H1 (cell line): ENCODE measurements at places on chromosomes 5 and 9.

DNA sequence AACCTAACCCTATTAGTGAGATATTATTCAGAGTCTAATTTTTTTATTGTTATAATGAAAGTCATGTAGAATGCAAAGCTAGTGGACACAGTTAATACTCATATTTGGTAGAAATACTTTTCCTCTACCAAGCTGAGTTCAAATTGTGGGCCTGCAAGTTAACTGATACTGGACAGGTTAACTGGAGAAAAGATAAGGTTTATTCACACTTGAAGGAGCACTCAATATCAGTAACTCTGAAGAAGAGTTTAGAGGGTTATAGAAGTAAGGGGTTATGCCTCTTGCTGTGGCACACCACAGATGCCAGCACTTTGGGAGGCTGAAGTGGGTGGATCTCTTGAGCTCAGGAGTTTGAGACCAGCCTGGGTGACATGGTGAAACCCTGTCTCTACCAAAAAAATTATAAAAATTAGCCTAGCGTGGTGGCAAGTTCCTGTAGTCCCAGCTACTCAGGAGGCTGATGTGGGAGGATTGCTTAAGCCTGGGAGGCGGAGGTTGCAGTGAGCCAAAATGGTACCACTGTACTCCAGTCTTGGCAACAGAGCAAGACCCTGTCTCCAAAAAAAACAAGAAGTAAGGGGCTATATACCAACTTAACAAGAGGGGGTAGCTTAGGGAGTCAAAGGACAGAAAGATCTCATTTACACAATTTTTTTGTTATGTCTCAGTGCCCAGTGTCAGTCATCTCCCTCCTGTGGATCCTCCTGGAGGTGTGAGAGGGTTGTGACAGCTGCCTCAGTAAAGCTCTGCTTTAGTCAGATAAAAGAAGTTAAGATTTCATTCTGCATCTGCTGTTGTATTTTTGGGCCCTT lies 121.2 kb upstream of the GRHPR start:
- DNase-seq, result no peak

GRCh38 chr9:27539479-27540441 lies 10.1 kb upstream of the MOB3B start:
- no peak for DNase-seq

GRCh38 chr9:76677481-76678055 lies 86.7 kb upstream of the PCA3 start:
- no peak for DNase-seq

- DNase-seq, result no peak
These were observed 2.2 kb downstream of the TNFSF15 start for GRCh38 chr9:114803479-114804265.

DNA sequence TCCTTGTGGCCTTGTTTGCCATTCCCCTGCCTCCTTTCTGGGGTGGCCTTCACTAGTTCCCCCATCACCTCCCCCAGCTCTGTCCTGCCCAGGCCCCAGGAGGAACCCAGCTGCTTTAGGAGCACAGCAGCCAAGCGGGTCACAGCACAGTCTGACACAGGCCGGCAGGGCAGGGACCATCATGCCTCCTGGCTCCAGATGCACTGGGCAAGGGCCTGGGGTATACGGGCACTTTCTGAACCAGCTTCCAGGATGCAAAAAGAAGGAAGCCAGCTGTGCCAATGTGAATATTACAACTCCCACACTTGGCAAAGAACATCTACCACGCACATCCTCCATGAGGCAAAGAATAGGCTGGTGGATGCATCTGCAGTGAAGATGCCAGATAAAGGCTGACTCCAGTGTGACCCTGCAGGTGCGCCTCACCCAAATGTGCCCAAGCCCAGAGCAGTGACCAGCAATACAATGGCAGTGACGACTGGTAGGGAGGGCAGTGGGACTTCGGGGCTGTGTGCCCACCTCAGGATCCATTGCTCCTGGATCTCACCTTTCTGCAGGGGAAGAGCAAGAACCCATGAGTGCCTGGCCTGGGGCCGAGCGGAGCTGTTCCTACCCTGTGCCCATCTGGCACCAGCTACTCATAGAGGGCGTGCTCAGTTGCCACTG lies 6.3 kb upstream of the IL3 start:
- DNase-seq, result no peak

DNA sequence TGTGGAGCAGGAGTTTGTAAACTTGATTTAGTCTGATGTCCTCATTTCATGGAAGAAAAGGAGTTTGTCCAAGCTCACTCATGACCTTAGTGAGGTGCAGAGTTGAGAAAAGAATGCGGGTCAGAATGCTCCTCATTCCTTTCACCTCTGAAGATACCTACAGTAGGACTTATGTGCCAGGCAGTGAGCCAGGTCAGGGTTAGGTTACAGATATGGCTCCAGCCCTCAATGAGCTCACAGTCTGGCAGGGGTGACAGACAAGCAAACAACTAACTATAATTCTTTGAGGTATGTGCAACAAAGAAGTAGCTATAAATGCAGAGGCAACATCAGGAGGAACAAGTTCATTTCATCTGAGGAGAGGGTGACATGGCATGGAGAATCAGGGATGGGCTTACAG lies 102.5 kb downstream of the SPATA31D1 start:
- DNase-seq, result no peak

DNA sequence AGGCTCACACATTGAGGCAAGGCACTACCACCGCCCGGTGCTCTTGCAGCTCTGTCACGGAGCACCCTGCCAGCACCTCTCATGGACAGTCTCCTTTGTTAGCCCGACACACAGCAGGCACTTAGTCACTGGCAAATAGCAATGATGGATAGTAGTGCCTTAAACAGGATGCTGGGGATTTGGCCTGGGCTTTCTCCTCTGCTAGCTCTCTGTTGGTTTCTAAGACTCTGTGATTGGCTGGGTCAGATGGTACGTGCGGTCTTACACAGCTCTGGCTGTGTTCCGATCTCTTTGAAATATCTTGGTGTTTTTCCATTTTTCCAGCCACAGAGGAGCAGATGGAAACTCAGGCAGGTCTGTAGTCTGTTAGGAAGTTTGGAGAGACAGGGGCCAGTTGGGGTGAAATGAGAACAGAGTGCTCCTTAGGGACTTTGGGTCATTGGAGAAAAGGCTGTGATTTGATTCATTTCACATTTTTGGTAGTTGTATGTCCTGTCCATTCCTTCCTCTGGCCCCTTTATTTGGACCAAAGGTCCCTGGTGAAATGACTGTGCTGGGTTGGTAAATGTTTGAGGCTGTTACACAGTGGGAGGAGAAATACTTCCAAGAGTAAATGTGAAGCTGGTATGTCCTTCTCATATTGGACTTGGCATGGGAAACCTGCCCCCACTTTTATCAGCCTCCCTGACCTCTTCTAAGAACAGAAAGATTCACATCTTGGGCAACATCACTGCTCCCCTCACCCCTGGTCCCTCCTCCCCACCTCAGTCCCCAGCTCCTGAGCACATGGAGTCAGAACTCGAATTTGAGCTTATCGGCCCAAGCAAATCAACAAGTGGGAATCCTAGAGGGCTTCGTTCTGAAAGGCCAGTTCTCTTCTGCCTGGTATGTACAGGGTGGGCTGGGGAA lies 3.4 kb downstream of the SMIM3 start:
- no peak for DNase-seq

DNA sequence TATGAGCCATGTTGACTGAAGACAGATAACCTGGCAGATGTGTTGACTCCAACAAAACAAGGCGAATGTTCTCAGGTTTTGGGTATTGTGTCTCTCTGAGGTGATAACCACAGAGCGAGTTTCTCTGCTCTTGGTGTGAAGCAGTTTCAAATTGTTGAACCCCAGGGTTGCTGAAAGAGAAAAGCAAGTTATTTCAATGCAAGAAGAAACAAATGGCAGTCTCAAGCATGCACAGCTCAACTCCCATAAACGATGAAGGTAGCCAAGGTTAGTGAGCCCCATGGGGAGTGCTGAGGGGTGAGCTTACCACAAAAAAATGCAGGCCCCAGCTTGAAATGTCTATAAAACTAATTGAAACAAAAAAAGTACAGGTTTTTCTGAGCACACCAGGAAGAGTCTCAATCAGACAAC lies 220.8 kb upstream of the DAPK1 start:
- no peak for DNase-seq

GRCh38 chr5:435156-435790 lies 7.7 kb upstream of the EXOC3 start:
- DNase-seq, result no peak

GRCh38 chr5:38323645-38324295 lies 65.4 kb downstream of the EGFLAM start:
- no peak for DNase-seq

DNA sequence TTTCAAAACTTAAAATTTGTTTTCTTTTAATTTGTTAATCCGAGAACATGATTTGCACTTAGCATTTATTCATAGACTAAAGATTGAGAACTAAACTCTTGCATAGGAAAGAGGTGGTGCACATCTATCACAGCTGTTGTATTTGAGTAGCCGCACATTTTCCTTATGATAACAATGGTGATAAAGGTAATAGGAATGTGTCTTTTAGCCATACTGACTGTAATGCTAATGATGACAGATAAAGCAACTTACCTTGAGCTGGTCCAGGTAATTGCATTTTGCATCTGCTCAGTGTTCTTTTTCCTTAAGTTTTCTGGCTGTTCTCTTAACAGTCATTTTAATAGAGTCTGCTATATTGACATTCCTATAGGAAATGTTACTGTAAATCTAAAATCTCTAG lies 19.0 kb downstream of the PHAX start:
- no peak for DNase-seq

GRCh38 chr5:72845889-72846288 lies 29.4 kb downstream of the TNPO1 start:
- no peak for DNase-seq

DNA sequence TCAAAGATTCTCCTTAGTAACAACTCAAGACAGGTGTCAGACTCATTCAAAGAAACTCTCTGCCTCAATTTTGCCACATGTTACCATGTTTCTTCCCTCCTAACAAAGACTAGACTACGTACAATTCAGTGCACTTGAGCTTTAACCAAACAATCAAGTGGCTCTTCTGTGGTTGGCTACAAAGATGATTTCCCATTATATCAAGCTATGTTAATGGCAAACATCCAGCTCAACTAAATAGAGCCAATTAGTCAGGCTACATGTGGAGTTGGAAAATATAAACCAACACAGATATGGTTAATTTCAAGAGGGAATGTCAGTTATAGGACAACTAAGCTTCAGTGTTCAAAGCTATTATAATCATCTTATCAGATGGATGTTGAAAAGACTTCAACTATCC lies 29.2 kb upstream of the ADRA1B start:
- no peak for DNase-seq

GRCh38 chr9:1337169-1337568 lies 287.0 kb downstream of the DMRT2 start:
- DNase-seq, result peak; percentile 1

GRCh38 chr9:7653262-7653661 lies 146.3 kb downstream of the DMAC1 start:
- no peak for DNase-seq

GRCh38 chr9:88722753-88723152 lies 187.8 kb downstream of the NXNL2 start:
- DNase-seq, result no peak

- no peak for DNase-seq
These were observed 267.4 kb downstream of the GABRG2 start for GRCh38 chr5:162334944-162335343.

DNA sequence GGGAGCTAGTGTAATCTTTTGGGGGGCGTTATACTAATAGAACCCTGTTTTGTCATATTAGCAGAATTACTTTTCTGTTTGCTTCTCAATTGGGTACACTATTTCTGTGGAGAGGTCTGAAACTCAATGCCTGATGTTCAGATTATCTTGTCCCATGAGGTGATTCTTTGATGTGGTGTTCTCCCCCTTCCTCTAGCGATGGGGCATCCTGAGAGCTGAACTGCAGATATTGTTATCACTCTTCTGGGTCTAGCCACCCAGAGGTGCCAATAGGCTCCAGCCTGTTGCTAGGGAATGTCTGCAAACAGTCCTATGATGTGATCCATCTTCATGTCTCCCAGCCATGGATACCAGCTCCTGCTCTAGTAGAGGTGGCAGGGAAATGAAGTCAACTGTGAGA lies 233.1 kb upstream of the RASA1 start:
- DNase-seq, result no peak

DNA sequence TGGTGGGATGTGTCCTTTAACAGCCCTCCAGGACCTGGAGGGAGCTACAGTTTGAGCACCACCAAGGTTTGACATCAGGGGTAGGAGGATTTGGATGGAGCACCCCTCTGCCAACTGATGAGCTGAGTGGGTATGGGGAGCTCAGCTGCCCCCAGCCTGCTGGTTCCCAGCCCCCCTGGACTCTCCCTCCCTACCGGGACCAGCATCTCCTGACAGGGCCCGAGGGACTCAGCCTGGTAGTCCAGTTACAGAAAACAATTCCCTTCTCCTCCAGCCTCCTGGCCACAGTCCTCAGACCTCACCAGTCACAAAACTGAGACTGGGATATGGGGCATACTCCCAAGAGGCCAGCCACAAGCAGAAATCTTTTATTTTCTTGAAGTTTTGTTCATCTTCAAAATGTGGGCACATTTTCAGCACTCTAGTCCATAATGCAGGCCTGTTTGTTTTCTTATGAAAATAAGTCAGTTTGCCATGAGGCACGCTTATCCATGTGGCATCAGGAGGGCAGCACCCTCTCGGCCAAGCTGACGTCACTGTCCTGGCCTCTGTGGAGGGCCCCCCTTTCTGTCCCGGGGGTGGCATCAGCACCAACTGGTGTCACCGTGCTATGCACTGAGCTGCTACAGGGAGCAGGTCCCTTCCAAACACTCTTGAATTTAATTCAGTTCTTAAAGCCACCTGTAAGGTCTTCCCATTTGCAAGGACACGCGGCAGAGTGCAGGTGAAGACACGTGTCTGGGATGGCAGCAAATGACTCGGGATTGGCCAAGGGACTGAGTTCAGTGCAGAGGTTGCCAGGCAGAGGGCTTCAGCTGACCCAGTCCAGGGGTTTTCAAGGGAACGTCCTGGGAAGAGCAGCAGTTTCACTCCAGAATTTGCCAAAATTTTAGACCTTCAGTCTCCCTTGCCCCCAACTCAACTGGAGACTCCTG lies 187.6 kb downstream of the GADD45G start:
- no peak for DNase-seq

- peak; percentile 82 for DNase-seq
These were observed 831 bp upstream of the TBC1D9B start for GRCh38 chr5:179908528-179908927.

DNA sequence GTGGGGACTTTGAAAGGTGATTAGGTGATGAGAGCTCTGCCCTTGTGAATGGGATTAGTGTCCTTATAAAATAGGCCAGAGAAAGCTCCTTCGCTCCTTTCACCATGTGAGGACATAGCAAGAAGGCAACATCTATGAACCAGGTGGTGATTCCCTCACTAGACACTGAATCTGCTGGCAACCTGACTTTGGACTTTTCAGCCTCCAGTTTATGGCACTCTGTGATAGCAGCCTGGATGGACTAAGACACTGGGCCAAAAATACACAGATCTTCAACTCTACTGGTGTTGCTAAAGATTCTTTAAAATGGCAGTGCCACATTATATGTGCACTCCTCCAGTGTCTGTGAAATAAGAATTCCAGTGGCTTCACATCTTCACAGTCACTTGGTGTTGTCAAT lies 41.2 kb upstream of the COL15A1 start:
- no peak for DNase-seq

DNA sequence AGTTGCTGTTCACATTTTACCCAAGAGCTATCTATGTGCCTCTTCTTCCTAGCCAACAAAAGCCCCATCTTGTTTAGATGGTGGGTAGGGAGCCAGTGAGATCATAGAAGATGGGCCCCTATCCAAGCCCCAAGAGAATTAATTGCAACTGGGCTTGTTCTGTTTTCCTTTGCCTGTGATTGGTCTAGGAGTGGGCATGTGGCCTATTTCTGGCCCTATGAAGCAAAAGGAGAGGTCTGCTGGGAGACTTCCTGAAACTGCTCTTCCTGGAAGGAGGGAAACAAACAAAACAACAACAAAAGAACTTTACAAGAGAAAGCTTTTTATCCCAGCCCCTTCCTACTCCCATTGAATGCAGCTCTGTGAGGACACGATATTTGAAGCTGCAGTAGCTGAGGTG lies 32.5 kb upstream of the ALDOB start:
- DNase-seq, result no peak
